ENCODE measurements at places on chromosomes 11 and 22.

DNA sequence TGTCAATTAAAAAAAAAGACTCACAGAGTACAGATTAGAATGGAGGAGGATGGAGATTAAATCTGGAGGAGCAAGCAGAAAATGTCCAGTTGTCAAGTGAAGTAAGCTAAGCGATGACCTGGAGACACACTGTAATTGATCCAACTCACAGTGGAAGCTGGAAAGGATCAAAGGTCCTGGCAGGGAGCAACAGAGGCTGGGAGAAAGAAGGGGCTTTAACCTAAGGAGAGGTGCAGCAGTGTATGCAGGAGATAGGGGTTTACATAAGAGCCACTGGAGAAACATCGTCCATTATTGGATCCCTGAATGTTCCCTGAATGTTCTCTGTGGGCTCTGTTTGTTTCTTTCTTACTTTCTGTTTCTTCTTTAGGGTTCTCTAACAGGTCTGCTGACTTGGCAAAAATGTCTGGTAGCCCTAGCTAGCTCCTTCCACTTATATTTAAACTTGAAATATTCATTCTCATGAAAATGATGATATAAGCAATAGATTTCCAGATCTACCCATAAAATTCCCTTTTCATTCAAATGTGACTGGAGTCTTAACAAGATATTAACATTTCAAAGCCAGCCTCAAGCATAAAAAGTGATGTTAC, 30.1 kb upstream of the CAT start:
- DNase-seq = no peak

- DNase-seq = no peak
These were observed 47.4 kb downstream of the CHST1 start for GRCh38 chr11:45617871-45618601.

DNA sequence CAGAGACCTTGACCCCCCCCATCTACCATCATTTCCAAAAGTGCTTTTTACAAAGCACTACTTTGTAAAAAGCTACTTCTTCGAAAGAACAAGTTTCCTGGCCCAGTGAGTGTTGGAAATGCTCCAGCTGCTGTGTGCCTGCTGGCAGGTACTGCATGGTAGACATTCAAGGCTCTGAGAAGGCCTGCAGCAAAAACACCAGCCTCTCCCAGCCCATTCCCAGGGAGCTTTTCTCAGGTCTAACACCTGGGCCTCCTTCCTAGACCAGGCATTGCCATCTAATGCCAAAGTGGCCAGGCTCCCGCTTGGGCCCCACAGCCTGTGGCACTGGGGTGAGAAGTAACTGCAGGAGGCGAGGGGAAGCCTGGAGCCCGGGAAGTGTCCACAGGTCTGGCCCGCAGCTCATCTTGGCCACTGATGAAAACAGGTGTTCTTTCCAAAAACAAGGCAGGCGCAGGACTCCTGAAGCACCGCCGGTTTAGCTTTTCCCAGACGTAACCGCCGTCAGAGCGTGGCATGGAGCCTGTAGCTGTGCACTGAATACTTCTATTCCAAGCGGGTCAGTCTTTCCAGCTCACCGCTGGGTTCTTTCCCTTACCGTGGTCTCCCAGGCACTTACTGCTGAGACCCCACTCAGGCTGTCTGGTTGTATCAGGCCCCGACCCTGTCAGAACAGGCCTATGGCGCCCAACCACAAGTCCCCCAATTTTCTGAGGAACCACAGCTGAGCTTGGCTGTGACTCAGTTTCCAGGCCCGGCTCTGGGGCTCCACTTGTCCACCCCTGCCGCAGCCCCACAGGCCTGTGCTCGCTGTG, 1.2 kb upstream of the TCIRG1 start:
- no peak for DNase-seq

DNA sequence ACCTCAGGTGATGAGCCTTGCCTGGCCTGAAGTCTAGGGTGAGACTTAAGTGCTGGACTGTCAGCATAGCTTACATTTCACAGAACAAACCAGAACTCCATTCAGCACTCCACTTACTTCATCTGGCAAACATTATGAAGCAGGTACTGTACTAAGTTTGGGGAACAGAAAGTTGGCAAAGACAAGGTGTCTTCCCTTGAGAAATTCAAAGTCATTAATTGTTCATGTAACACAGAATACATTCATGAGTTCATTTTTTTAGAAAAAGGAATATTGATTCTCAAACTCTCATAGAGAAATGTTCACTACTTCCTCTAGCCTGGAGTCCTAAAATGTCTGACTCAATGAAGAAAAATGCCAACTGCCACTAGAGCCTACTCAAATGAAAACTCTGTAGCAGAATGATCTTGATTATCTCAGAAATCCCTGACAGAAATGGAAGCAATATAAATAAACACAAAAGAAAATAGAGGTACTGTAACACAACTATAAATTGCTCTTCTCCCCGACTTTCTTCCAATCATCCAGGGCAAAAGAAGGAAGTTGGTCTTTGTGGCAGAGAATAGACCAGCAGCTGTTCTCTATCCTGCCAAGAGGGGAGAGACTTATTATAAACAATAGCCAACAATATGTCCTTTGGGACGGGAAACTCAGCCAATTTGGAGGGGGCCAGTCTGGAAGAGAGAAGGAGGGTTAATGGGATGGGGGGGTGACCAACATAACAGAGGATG, 129.2 kb upstream of the MTMR2 start:
- no peak for DNase-seq

GRCh38 chr11:134532921-134533421, 120.9 kb upstream of the B3GAT1 start:
- peak; percentile 16 for DNase-seq

DNA sequence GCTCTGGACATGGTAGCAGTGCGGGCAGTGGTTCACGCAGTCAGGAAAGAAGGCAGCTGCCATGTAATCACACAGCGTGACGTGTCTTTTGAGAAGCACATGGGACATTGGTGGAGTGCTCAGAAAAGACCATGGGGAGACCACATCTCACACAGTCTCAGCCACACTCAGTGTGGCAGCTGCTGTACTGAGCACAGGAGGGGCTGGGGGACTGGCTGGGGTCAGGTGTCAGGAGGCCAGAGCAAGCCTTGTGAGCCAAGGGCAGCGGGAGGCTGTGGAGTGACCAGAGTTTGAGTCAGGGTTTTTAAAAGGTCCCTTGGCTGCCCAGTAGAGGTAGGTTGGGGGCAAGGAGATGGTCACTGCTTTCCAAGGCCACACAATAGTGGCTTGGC, 18.5 kb downstream of the CLDN5 start:
- no peak for DNase-seq

DNA sequence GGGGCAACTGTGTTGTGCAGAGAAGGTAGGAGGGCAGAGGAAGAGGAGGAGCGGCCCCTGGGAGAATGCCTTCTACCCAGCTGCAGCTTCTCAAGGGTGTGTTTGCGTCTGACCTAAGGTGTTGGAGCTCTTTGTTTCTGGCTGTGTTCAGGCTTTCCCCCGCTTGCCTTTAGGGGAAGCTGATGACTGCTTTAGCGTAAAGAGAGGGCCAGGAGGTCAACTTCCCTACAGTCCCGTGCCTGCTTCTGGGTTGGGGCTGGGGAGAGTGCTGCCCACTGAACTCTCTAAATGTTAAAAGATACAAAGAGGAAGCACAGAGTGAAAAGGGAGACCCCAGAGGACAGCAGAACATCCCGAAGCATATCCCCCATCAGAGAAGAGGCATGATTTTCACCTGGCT, 99.2 kb downstream of the PTPRJ start:
- DNase-seq = no peak

- peak; percentile 31 for DNase-seq
These were observed 245.9 kb downstream of the MIAT start for GRCh38 chr22:26903030-26903856.

- DNase-seq = no peak
These were observed 11.4 kb upstream of the WNT11 start for GRCh38 chr11:76217653-76218160.

DNA sequence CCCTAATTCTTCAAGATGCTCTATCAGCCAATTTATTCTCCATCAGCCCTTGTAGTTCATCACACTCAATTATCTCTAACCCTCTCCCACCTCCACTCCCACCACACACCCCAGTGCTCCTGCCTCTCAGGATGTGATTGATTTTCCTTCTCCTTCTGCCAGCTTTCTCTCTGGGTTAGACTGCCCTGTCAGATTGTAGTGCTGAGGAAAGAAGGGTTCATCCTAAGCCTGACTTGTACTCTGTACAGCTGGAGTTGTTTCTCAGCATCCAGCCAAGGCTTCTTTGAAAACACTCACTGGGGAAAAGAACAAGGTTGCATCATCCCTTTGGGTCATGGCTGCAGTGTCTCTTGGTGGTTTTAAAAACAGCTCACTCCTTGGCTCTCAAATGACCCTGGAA, 61.2 kb downstream of the CECR2 start:
- peak; percentile 27 for DNase-seq

DNA sequence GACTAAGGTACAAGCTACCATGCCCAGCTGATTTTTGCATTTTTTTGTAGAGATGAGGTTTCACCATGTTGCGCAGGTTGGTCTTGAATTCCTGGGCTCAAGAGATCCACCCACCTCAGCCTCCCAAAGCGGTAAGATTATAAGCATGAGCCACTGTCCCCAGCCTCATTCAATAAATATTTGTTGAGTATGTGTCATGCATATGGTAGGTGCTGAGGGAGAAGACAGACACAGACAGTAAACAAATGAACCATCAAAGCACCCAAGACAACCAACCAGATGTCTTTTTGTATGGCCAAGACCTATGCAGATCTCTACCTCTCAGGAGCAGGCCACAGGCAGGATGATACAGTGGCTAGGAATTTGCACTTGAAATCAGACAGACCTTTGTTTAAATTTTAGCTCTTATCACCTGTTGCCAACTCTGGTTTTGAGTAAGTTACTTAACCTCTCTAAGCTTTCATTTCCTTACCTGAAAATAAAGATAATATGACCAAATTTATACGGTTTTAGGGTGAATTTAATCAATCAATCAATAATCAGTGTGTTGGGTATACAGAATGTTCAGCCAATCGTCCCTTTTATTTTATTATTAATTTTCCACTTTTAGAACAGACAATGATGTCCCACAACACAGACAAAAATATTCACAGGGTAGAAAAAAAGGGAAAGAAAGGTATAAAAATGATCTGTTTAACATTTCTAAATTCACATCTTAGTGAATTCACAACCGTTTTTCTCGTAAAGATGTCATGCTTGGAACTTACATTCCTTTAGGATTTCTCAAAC, 128.2 kb downstream of the SGSM3 start:
- no peak for DNase-seq

DNA sequence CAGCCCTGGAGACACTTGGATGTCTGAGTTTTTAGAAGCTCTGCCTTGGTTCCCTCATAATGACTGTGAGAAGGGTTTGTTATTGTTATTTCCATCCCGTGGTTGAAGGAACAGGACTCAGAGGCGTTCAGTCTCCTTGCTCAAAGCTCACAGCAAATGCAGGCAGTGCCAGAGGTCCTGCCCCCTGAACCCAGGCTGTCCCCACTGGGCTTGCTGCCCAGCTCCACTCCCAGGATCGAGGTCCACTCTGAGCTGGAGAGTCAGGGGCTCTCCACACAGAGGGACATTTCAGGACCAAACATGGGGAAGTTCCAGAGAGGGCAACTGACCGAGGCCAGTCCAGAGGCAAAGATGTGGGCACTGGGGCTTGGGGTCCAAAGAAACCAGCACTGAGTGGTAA, 14.8 kb downstream of the FGF4 start:
- no peak for DNase-seq

DNA sequence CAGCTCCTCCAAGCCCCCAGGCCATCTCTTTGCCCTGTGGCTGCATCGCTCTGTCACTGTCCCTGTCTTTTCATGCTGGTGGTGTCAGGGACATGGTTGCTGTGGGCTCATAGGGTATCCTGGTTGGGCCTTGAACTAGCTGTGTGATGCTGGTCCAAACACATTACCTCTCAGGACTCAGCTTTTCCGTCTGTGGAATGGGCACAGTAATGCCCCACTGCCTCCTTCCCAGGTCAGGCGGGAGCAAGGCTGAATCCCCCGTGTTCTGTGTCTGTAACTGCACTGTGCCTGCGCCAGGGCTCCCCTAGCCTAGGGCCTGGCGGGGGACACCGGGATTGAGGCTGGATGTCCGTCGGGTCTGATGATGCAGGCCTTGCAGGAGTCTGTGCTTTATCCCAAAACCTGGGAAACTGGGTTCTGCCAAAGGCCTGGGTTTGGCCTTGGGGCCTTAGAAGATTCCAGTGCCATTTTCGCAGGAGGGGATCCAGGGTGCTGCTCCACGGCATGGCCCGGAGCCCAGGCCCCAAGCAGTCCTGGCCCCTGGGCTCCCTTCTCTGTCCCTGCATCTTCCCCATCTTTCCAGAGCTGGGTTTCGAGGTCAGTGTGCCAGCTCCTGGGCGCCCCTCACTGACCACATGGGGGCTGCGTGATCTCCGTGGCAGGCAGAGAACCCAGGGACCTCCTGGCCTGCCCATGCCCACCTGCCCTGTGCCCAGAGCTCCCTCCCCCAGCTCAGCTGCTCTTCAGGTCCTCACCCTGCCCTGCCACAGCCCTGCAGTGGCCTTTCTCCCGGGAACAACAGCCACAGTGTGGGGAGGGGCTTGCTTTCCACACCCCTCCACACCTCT, 32.7 kb upstream of the CELSR1 start:
- no peak for DNase-seq

- peak; percentile 65 for DNase-seq
These were observed 19.5 kb downstream of the PIK3IP1 start for GRCh38 chr22:31272522-31273446.

DNA sequence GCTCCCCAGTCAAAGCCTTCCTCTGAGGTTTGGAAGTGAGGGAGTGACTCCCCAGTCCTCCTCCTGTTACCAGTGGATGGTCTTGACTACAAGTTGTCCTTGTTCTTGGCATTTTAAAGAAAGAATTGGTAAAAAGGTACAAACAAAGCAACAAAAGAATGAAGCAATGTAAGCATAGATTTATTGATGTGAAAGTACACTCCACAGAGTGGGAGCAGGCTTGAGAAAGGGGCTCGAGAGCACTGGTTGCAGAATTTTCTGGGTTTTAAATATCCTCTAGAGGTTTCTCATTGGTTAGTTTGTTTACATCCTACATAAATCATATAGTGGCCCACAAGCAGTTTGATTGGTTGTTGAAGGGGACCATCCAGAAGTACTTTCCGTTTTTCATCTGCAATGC, 22.7 kb upstream of the GLYATL1 start:
- DNase-seq = no peak

- peak; percentile 49 for DNase-seq
These were observed 101.6 kb downstream of the SWAP70 start for GRCh38 chr11:9765320-9766101.

- no peak for DNase-seq
These were observed 47.3 kb downstream of the TSPAN18 start for GRCh38 chr11:44774108-44774507.
